NCI-H460 (cell line): ENCODE measurements at places on chromosomes 13 and 19. TPM values are rescaled to one million over a fixed set of nuclear protein-coding genes. Genes with fewer than 3 reads are reported as not detected.

DNA sequence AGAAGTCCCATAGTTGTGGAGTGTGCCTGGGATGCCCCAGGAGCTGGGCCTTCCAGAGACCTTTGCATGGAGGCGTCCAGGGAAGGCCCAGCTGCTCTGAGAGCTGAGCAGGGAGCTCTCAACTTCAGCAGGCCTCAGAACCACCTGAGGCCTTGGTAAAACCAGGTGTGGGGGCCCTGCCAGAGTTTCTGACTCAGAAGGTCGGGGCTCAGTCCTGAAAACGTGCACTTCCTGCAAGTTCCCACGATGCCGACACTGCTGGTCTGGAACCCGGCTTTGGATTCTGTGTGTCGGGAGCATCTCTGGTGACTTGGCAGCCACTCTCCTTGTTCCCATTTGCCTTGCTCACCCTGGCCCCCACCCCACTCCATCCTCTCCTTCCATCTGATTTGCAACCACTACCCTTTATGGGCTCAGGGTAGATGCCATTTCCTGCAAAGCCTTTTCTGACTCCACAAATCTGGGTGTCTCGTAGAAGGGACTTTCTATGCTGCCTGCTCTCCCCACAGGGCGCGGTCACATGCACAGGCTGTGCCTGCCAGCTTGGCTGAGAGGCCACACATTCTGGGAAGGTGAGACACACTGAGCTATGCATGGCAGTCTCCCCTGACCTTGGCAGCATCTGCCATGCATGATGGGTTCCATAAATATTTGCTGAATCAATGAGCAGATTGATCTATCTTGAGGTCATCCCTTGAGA is 244.7 kb downstream of the COL4A1 start:
- DNase-seq, result no peak

DNA sequence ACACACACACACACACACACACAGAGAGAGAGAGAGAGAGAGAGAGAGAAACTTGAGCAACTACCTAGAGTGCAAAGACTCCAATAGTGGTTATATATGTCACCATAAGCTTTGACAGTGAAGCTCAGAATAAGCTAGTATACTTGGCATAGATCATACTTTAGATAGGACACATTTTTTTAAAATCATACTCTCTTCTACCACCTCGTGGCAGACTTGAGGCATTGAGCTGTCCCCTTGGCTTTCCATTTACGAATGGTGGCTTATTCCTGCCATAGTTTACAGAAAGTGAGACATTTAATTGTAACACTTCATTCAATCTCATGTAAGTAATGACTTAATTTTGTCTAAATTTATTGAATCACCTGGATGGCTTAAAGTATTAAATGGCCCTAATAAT is 108.2 kb downstream of the EDNRB start:
- peak; percentile 22 for DNase-seq

DNA sequence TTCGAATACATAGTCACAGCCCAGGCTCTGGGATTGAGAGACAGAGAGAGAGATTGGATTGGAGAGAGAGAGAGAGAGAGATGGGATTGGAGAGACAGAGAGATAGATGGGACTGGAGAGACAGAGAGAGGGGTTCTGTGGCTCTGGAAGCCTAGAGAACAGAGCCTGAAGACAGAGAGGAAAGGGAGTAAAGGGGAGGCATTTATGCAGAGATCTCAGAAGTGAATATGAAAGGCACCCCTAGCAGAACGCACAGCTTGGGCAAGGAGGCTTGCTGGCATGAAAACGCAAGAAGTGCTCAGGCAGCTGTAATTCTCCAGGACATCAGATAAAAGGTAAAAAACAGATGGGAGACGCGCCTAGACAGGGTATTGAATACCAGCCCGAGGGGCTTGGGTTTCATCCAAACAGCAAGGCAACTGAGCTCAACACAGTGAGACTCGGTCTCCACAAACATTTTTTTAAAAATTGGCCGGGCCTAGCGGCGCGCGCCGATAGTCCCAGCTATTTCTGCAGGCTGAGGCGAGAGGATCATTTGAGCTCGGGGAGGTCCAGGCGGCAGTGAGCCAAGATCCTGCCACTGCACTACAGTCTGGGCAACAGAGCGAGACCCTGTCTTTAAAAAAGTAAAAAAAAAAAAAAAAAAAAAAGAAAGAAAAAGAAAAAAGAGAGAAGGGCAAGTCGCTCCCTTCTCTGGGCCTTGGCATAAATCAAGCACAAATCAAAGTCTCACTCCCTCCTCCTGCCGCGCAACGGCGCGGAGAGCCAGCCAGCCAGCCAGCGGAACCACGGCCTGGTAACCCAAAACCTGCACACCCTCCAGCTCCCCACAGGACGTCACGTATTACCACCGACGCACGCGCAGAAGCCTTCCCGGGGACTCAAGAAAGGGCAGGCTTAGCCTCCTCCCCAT is 774 bp upstream of the PPP2R1A start:
- DNase-seq, result no peak

- no peak for DNase-seq
These were observed 69.7 kb upstream of the C13orf46 start for GRCh38 chr13:114043421-114044053.

Gene KLK12
- total RNA-seq, result not detected in 2 replicates

Gene ADAMTS10
- 0.82 TPM in 1 of 2 replicates, not detected in the other for total RNA-seq

Gene CFD
- 9.2 and 14.1 TPM in 2 replicates for total RNA-seq

Gene BBC3
- total RNA-seq, result 6.9 and 9.5 TPM in 2 replicates

- DNase-seq, result no peak
These were observed 108.4 kb downstream of the ZNF557 start for GRCh38 chr19:7177926-7178325.

Gene ZNF865
- total RNA-seq, result 1.1 and 1.3 TPM in 2 replicates

DNA sequence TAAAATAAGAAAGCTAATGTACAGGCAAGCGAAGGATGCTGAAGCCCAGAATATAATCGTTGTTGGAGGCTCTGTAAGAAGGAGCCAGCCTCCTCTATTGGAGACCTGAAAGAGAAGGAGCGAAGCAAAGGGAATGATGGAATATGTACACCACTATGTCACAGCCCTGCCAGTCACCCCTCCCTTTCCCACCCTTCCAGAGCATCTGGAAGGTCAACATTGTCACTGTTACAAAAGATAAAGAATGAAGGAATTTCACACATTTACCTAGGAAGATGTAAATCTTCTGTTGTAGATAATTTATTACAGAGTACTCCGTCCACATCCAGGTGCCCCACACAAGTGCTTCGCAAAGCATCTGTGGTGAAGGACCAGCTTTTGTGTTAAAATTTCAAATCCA is 39.7 kb upstream of the SACS start:
- no peak for DNase-seq

DNA sequence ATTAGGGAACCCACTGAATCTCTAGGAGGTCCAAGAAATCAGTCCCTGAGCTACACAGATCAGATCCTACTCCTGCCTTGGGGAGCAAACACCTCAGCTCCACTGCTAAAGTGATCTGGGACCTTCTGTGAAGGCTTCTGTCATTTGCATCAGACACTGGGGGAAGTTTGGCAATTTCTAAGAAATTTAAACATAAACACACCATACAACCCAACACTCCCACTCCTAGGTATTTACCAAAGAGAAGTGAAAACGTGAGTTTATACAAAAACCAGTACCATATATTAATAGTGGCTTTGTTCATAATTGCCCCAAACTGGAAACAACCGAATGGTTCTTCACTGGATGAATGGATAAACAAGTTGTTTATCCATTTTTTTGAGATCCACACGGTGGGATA is 7.3 kb upstream of the TYROBP start:
- no peak for DNase-seq

DNA sequence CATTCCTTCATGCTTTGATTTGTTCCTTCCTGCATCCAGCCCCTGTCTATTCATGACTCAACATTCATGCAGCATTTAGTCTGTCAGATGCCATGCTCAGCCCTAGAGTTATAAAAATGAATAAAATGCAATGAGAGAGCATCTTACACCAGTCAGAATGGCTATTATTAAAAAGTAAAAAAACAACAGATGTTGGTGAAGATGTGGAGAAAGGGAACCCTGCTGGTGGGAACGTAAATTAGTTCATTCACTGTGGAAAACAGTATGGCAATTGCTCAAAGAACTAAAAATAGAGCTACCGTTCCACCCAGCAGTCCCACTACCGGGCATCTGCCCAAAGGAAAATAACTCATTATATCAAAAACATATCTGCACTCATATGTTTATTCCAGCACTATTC is 70.0 kb upstream of the GTF3A start:
- DNase-seq, result no peak

Gene ZNF492
- not detected in 2 replicates for total RNA-seq

DNA sequence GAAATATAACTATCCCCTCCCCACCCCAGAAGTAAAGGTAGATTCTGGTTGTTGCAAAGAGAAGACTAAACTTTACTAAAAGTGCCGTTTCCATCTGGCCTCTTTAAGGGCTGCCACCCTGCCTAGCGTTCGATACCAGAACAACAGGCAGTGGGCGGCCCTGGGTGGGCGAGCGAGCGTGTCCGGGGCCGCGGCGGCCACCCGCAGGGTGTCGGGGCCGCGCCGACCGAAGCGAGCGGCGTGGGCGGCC is 2.6 kb downstream of the FGF9 start:
- no peak for DNase-seq

DNA sequence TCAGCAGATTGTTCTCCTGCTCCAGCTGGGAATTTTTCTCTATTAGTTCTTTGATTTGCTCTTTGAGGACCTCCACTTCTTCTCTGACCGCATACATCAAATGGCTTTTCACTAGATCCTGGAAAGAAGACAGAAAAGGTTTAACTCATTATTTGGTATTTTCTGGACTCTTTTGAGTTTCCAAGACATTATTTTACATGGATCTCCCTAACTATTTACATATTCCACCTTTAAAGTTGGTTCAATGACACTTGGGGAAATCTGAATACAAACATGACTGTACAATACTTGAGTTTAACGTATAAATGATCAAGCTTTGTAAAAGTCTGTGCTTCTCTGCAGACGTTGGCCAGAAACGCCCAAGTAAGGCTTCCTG is 61.1 kb downstream of the SERP2 start:
- DNase-seq, result no peak

DNA sequence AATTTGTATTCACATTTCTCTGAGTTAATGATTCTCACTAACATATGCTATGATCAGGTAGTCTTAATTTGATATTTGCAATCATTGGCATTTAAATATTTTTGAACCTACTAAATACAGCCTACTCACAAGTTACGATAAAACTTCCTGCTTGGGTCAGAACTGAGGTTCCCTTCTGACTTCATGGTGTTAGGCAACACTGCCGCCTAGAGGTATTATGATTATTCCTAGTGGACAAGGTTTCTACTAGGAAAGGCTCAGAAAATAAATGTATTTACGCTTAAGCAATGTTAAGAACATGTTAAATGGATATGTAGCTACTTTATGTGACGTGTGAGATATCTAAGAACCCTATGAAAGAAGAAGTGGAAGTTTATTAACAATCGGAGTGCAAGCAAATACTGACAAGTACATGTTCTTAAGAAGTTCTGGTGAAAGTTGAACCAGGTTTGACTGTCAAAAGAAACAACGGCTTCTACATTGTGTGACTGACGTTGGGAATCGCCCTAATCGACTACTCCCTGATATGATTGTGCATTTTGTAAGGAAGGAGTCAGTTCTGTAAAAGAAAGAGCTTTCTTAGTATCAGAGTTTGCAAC is 1395.8 kb downstream of the SLITRK5 start:
- peak; percentile 69 for DNase-seq

- DNase-seq, result no peak
These were observed 31.6 kb downstream of the ACSBG2 start for GRCh38 chr19:6167115-6167514.

DNA sequence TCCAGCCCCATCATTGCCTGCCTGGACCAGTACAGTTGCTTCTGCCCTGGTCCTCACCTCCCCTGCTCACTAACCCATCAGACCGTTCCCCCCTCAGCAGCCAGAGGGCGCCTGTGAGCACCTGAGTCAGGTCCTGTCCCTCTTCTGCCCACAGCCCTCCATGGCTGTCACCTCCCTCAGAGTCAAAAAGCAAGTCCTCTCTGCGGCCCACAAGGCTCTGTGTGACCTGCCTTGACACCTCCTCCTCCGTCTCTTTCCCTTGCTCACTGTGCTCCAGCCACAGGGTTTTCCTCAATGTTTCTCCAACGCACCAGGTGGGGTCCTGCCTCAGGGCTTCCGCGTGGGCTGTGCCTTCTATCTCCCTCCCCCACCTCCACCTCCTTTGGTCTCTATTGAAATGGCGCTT is 29.4 kb upstream of the PTPRS start:
- peak; percentile 23 for DNase-seq

GRCh38 chr19:35056513-35057063 is 15.1 kb downstream of the HPN start:
- no peak for DNase-seq

DNA sequence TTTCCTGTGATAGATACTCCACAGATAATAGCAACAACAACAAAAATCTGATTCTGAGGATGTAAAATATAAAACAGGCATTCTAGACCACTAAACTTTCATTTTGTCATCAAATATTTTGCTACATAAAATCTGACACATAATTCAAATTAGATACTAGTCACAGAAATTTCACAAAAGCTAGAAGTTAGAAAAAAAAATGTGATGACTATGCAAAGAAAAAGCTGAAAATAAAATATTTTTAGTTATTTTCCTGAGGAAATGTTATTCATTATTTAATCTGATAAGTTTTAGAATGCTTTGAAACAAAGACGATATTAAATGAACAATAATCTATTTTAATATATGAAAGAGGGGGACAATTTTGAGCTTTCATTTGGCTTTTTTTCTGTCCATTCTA is 357.2 kb downstream of the SLITRK6 start:
- DNase-seq, result no peak

DNA sequence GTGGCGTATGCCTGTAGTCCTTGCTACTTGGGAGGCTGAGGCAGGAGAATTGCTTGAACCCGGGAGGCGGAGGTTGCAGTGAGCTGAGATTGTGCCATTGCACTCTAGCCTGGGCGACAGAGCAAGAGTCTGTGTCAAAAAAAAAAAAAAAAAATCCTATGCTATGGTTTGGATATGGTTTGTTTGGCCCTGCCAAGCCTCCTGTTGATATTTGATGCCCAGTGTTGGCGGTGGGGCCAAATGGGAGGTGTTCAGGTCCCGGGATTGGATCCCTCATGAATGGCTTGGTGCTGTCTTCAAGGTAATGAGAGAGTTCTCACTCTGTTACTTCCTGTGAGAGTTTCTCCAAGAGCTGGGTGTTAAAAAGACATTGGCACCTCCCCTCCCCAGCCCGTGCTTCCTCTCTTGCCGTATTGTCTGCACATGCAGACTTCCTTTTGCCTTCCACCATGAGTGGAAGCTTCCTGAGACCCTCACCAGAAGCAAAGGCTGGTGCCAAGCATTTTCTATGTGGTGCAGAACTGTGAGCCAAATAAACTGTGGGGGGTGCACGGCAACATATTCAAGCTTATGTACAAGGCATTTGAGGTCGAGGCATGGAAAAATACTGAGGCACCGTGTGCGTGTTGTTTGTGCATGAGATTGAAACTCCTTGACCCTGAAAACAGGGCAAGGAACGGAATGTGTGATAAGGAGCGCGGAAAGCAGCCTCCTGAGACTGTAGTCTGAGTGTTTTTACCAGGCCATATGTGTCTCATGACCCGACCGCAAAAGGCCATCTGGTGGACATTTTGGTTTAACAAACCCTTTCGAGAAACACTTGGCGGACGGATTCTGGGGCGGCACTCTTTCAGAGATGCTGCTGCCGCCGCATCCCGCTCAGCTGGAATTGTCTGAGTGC is 7.3 kb downstream of the SIGLEC9 start:
- DNase-seq, result no peak

GRCh38 chr19:18257503-18258470 is 16.5 kb downstream of the IQCN start:
- DNase-seq, result no peak

Gene NKG7
- not detected in 2 replicates for total RNA-seq

GRCh38 chr19:49863254-49863934 is 4.0 kb downstream of the PNKP start:
- DNase-seq, result no peak
